ENCODE measurements at places on chromosomes 1 and 21. TPM values are rescaled to one million over a fixed set of nuclear protein-coding genes. Genes with fewer than 3 reads are reported as not detected.

- DNase-seq = no peak
- H3K27me3 ChIP-seq = no peaks in the 10 kb centered on the region
- peaks cover 56% of the 10 kb centered on the region for H3K36me3 ChIP-seq
Observed at GRCh38 chr1:39842836-39843235, 40.5 kb downstream of the TRIT1 start.

SYDE2 gene
- total RNA-seq = 10.0 TPM

PLA2G4A gene
- total RNA-seq = not detected

DNA sequence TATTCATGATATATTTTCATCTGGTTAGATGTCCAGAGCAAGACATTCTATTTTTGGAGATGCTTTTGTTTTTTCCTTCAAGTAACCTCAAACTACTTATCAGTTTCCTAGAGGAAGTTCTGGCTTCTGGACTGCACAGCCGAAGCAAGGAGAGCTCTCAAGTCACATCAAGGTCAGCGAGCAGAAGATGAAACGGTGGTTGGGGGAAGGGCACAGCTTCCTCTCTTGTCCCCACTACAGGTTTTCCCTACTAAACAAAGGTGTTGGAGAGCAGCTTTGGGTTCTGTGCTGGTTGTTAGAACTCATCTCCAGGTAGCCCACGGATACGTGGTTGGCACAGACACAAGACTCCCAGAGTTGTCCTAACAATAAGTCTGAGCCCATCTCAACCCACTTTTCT, 5.1 kb upstream of the PLEKHO1 start:
- H3K36me3 ChIP-seq = no peaks in the 10 kb centered on the region
- peaks cover 38% of the 10 kb centered on the region for H3K4me1 ChIP-seq
- DNase-seq = no peak
- no peak overlapping the region for H3K4me3 ChIP-seq
- H3K27ac ChIP-seq = peak overlapping the region; percentile 4

DNA sequence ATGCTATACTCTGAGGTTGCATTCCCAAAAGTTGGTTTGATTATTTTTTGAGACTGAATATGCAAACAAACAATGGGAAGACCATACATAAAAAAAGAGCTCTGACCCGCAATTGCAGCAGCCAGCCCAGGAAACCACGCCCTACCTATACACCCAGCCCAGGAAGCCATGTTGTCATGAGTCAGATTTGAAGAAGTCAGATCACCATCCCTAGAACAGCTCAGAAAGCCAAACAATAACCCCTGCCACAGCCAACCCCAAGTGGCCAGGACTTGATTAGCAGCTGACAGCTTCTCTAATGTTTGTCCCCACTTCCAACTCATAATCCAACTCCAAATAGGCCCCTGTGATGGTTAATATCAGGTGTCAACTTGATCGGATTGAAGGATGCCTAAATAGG, 621.9 kb downstream of the NPHP4 start:
- peaks cover 15% of the 10 kb centered on the region for H3K4me1 ChIP-seq
- no peak for DNase-seq
- H3K4me3 ChIP-seq = no peak overlapping the region
- peaks cover 5% of the 10 kb centered on the region for H3K36me3 ChIP-seq

- no peaks in the 10 kb centered on the region for H3K36me3 ChIP-seq
- peaks cover 15% of the 10 kb centered on the region for H3K27me3 ChIP-seq
- H3K4me1 ChIP-seq = no peaks in the 10 kb centered on the region
- no peak overlapping the region for H3K4me3 ChIP-seq
- no peak overlapping the region for H3K27ac ChIP-seq
Observed at GRCh38 chr1:115877511-115877910, 36.6 kb upstream of the NHLH2 start.

F5 gene
- 0.16 TPM for total RNA-seq

DNA sequence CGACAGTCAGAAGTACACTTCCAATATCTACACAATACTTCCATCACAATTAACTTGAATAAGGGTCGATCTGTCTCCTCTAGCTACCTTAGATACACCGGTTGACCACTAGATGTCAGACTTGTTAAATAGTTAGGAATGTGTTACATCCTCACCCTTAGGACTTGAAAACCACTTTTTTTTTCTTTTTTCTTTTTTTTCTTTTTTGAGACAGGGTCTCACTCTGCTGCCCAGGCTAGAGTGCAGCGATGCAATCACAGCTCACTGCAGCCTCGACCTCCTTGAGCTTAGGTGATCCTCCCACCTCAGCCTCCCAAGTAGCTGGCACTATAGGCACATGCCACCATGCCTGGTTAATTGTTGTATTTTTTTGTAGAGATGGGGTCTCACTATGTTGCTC, 120.4 kb upstream of the GREM2 start:
- no peak overlapping the region for H3K4me3 ChIP-seq
- H3K4me1 ChIP-seq = no peaks in the 10 kb centered on the region
- peaks cover 10% of the 10 kb centered on the region for H3K27me3 ChIP-seq

RNF223 gene
- total RNA-seq = not detected

DNA sequence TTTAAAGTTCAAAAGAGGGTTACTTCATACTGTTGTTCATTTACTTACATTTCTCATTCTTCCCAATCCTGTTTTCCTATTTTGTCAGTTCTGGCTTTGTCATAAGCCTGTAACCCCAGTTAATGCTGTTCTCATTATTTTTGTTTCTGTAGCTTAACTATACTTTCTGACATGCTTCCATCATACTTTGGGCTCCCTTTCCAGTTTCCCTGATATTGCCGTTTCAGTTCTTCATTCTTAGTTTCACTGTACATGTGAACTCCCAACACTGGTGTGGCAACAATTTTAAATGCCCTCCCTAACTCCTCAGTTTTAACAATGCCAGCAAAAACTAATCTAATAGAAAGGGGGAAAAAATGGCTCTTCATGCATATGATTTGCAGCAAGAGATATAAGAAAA, 456.7 kb downstream of the LMO4 start:
- DNase-seq = no peak
- no peaks in the 10 kb centered on the region for H3K4me1 ChIP-seq
- peaks cover 3% of the 10 kb centered on the region for H3K27me3 ChIP-seq
- H3K36me3 ChIP-seq = no peaks in the 10 kb centered on the region

RNF207 gene
- 0.36 TPM for total RNA-seq

DNA sequence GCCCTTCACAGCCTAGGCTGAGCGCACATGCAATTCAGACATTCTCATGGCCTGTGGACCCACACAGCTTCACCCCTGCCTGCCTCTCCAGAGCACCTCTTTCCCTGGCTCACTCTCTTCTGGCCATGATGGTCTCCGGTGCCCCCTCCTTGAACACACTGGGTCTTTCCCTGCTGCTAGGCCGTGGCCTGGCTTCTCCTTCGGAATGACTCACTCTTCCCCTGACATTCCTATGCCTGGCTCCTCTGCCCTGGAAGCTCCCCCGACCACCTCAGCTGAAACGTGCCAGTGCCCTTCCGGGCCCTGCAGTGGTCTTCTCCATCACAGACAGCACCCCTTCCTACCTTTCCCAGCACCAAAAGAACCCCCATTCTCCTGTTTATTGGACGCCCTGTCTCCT, 28.3 kb downstream of the EPHA8 start:
- H3K4me3 ChIP-seq = no peak overlapping the region
- peaks cover 6% of the 10 kb centered on the region for H3K27me3 ChIP-seq
- DNase-seq = no peak
- no peak overlapping the region for H3K27ac ChIP-seq
- no peaks in the 10 kb centered on the region for H3K36me3 ChIP-seq
- H3K4me1 ChIP-seq = no peaks in the 10 kb centered on the region

GRCh38 chr1:217138799-217139466, 415.7 kb upstream of the ESRRG start:
- no peaks in the 10 kb centered on the region for H3K36me3 ChIP-seq
- peaks cover 48% of the 10 kb centered on the region for H3K27me3 ChIP-seq
- no peak overlapping the region for H3K27ac ChIP-seq
- peaks cover 14% of the 10 kb centered on the region for H3K4me1 ChIP-seq

DNA sequence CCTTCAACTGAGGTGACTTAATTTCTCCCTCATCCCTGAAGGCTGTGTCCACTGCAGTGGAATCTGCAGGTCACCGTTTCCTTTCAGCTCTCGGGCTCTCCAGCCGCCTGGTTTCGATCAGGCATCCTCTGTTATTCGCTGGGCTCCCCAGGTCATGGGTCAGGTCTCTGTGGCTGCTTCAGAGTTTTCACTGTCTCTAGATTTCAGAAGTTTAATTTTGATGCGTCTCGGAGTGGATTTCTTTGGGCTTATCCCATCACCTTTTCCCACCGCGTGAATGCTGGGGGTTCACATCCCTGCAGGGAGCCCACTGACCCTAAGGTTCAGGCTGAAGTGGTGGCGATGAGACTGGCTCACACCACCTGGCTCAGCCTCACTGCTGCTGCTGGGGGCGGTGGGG, 3.3 kb downstream of the ACTRT2 start:
- H3K4me3 ChIP-seq = no peak overlapping the region
- H3K4me1 ChIP-seq = no peaks in the 10 kb centered on the region
- no peak overlapping the region for H3K27ac ChIP-seq
- H3K27me3 ChIP-seq = no peaks in the 10 kb centered on the region
- H3K36me3 ChIP-seq = no peaks in the 10 kb centered on the region

DNA sequence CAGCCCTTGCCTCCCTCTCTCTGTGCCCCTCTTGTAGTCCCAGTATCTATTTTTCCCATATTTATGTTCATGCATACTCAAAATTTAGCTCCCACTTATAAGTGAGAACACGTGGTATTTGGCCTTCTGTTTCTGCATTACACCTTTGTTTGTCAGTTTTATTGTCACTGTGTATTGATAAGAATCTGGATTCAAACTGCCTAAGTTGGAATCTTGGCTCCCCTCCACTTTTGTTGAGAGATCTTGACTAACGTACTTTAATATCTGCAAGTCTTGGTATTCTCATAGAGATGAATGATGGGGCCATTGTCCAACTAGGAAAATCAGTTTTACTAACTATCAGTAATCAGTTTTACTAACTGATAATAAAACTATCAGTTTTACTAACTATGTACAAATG, 87.8 kb upstream of the PRMT6 start:
- H3K4me1 ChIP-seq = no peaks in the 10 kb centered on the region
- no peak for DNase-seq
- H3K4me3 ChIP-seq = no peak overlapping the region
- H3K36me3 ChIP-seq = no peaks in the 10 kb centered on the region

- no peaks in the 10 kb centered on the region for H3K27me3 ChIP-seq
- no peak overlapping the region for H3K27ac ChIP-seq
- peaks cover 13% of the 10 kb centered on the region for H3K4me1 ChIP-seq
- DNase-seq = no peak
- H3K4me3 ChIP-seq = no peak overlapping the region
Observed at GRCh38 chr1:25255706-25256577, 8.7 kb upstream of the RSRP1 start.

ATF3 gene
- total RNA-seq = 1.8 TPM

DNA sequence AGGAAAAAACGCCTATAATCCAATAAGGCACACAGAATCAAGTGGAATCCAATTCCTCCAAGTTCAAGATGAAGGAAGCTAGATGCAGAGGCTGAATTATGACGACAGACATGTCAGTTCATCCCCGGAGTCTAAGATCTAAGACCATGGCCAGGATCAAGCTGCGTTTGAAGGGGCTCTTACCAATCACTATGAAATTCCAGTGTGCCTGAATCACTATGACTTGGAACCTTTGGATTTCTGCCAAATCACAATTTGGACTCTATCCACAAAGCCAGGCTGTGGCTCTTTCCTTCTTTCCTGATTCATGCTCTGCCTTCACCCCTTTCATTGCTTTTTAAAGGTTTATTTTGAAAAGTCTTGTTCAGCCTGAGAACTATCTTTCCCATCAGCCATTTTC, 17.1 kb downstream of the OLIG2 start:
- H3K27me3 ChIP-seq = peaks cover 42% of the 10 kb centered on the region
- H3K36me3 ChIP-seq = no peaks in the 10 kb centered on the region
- no peak overlapping the region for H3K4me3 ChIP-seq
- no peaks in the 10 kb centered on the region for H3K4me1 ChIP-seq

LMO4 gene
- 18.8 TPM for total RNA-seq

DNA sequence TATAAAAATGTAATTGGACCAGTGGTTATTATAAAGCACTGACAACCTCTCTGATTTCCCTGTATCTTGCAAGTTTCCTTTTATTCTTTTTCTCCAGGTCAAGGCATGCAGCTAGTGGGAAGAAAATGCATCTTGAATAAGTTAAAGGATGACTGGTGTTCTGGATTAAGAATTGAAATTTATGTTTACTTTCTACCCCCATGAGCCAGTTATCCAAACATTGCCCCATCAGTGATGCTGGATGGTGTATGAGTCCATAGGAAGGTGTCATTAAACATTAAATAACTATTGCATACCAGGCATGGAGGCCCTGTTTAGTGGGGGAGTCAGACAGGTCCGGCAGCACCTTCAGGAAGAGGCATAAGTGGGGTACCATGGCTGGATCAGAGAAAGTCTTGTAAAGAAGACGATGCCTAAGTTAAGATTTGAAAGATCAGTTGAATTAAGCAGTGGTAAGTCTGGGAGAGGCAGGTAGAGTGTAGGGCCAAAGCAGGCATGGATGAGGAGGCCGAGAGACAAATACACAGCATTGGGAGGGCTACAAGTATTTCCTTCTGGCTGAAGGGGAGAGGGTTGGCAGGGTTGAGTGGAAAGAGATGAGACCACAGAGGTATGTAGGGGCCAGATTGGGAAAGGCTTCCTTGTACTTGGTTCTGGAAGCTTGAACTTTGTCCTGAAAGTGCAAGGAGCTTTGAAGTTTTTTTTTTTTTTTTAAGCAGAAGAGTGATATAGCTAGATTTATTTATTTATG, 5.7 kb downstream of the SZRD1 start:
- H3K36me3 ChIP-seq = peaks cover 30% of the 10 kb centered on the region
- peaks cover 85% of the 10 kb centered on the region for H3K4me1 ChIP-seq
- peak overlapping the region; percentile 46 for H3K4me3 ChIP-seq
- H3K27ac ChIP-seq = no peak overlapping the region
- no peaks in the 10 kb centered on the region for H3K27me3 ChIP-seq

DNA sequence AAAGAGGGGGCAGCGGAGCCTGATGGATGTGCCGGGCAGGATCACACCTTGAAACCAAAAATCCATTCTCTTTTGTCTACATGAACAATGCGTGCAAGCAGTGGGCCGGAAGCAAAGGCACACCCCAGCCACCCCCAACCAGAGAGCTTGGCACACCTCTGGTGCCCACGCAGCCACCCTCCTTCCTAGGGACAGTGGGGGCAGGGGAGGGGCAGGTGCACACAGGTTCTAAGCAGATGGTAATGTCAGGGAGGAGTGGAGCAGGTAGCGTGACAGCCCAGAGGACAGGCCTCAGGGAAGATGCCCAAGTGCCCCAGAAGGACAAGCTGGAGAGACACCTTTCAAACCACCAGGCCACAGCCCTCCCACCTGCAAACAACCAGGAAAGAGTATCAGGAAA, 36.5 kb downstream of the SYF2 start:
- H3K27ac ChIP-seq = peak overlapping the region; percentile 77
- no peaks in the 10 kb centered on the region for H3K36me3 ChIP-seq
- no peaks in the 10 kb centered on the region for H3K27me3 ChIP-seq
- no peak overlapping the region for H3K4me3 ChIP-seq

GRCh38 chr1:211013346-211014240, 120.4 kb downstream of the KCNH1 start:
- no peak overlapping the region for H3K4me3 ChIP-seq
- DNase-seq = no peak
- no peaks in the 10 kb centered on the region for H3K4me1 ChIP-seq
- no peaks in the 10 kb centered on the region for H3K36me3 ChIP-seq
- no peak overlapping the region for H3K27ac ChIP-seq

- H3K27ac ChIP-seq = no peak overlapping the region
- H3K4me1 ChIP-seq = no peaks in the 10 kb centered on the region
- H3K36me3 ChIP-seq = no peaks in the 10 kb centered on the region
- peaks cover 5% of the 10 kb centered on the region for H3K27me3 ChIP-seq
- no peak for DNase-seq
Observed at GRCh38 chr1:185846672-185847444, 112.7 kb downstream of the HMCN1 start.

- no peaks in the 10 kb centered on the region for H3K36me3 ChIP-seq
- peak overlapping the region; percentile 98 for H3K27ac ChIP-seq
- H3K4me3 ChIP-seq = no peak overlapping the region
- H3K4me1 ChIP-seq = peaks cover 39% of the 10 kb centered on the region
Observed at GRCh38 chr21:42459546-42460215, 36.3 kb downstream of the RSPH1 start.

Data from naive thymus-derived CD8-positive, alpha-beta T cell (primary cell).